Bladder microvascular endothelial cell (primary cell): ENCODE measurements at places on chromosomes 12 and 14. TPM values are rescaled to one million over a fixed set of nuclear protein-coding genes. Genes with fewer than 3 reads are reported as not detected.

Gene DNAJC22
- 0.16 and 0.94 TPM in 2 replicates for total RNA-seq

Gene TAS2R14
- total RNA-seq = 1.3 and 4.2 TPM in 2 replicates

Gene KRT74
- total RNA-seq = not detected in 2 replicates

Gene CABP1
- total RNA-seq = 0.16 TPM in 1 of 2 replicates, not detected in the other

Gene GARIN6
- not detected in 2 replicates for total RNA-seq

Gene OTOGL
- total RNA-seq = 0.16 and 0.38 TPM in 2 replicates

Gene MOK
- total RNA-seq = 1.8 and 2.8 TPM in 2 replicates

Gene B4GALNT1
- total RNA-seq = under 0.01 and 0.06 TPM in 2 replicates

Gene NOS1
- not detected in 2 replicates for total RNA-seq

Gene PSMC1
- 73.5 and 161 TPM in 2 replicates for total RNA-seq

Gene NOVA1
- total RNA-seq = 0.32 and 1.6 TPM in 2 replicates

Gene RIPK3
- 4.9 TPM in 2 replicates for total RNA-seq

Gene OR6C65
- total RNA-seq = not detected in 2 replicates

Gene PLEKHD1
- 0.06 TPM in 1 of 2 replicates, not detected in the other for total RNA-seq

Gene TSPAN31
- total RNA-seq = 29.8 and 43.3 TPM in 2 replicates

Gene ACIN1
- total RNA-seq = 48.9 and 102 TPM in 2 replicates

Gene FUT8
- total RNA-seq = 13.4 and 14.9 TPM in 2 replicates

Gene CCDC175
- total RNA-seq = not detected in 2 replicates

Gene RILPL1
- 5.2 and 14.9 TPM in 2 replicates for total RNA-seq

Gene TMTC1
- total RNA-seq = 2.5 and 7.8 TPM in 2 replicates

Gene ENDOU
- total RNA-seq = under 0.01 and 0.13 TPM in 2 replicates

Gene CLEC7A
- total RNA-seq = 0.16 and 0.25 TPM in 2 replicates

Gene CDCA4
- 31.0 and 38.5 TPM in 2 replicates for total RNA-seq

Gene NANOG
- not detected in 2 replicates for total RNA-seq

Gene CRY1
- total RNA-seq = 12.8 and 16.4 TPM in 2 replicates

Gene ACRBP
- 0.16 and 0.57 TPM in 2 replicates for total RNA-seq

Gene CBLN3
- total RNA-seq = 1.5 and 3.0 TPM in 2 replicates

Gene IRF9
- 55.4 and 72.4 TPM in 2 replicates for total RNA-seq

Gene SLC25A29
- 53.4 and 112 TPM in 2 replicates for total RNA-seq

Gene TSPAN8
- 0.16 TPM in 1 of 2 replicates, not detected in the other for total RNA-seq

Gene INHBE
- total RNA-seq = under 0.01 TPM in 1 of 2 replicates, not detected in the other

Gene CD69
- total RNA-seq = 0.97 and 3.7 TPM in 2 replicates

Gene CRIP1
- 0.25 and 4.5 TPM in 2 replicates for total RNA-seq

Gene NKX2-1
- not detected in 2 replicates for total RNA-seq

Gene RTN1
- 0.06 and 0.16 TPM in 2 replicates for total RNA-seq

Gene KRT6C
- total RNA-seq = not detected in 2 replicates

Gene FGF23
- total RNA-seq = not detected in 2 replicates

Gene CCDC38
- total RNA-seq = under 0.01 TPM in 1 of 2 replicates, not detected in the other

Gene CACNA1C
- under 0.01 TPM in 2 replicates for total RNA-seq

Gene ADCY4
- 61.5 and 89.6 TPM in 2 replicates for total RNA-seq

Gene INSM2
- total RNA-seq = 0.06 TPM in 1 of 2 replicates, not detected in the other

Gene PRB2
- not detected in 2 replicates for total RNA-seq

Gene CHMP4A
- total RNA-seq = 13.4 and 38.1 TPM in 2 replicates

Gene CELA1
- not detected in 2 replicates for total RNA-seq

Gene MNAT1
- total RNA-seq = 23.2 and 41.2 TPM in 2 replicates

Gene ZC2HC1C
- 0.49 and 0.63 TPM in 2 replicates for total RNA-seq

Gene MMP19
- 0.49 and 1.4 TPM in 2 replicates for total RNA-seq

Gene NINJ2
- total RNA-seq = 2.8 and 3.1 TPM in 2 replicates

Gene PKP2
- 0.32 and 40.6 TPM in 2 replicates for total RNA-seq

Gene NEUROD4
- not detected in 2 replicates for total RNA-seq

Gene HOXC13
- not detected in 2 replicates for total RNA-seq

Gene ACOT6
- not detected in 2 replicates for total RNA-seq
